ENCODE measurements at places on chromosomes 7 and 10.

DNA sequence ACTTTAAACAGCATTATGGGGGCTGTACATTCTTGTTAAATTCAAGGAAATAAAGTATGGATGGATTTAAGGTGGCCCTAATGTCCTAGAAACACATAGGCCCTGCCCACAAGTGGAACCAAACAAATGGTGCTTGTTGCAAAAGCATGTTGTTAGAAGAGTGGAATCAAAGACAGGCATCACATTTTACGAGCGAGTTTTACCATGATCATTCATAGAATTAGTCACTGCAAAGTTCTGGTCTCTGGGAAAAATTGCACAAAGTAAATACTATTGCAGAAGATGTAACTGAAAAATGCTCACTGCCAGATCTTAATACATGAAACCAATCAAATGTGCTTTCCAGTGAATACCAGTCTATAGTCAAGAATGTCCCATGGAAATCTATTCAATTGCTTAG lies 677.1 kb downstream of the PARD3 start:
- no peak for DNase-seq

DNA sequence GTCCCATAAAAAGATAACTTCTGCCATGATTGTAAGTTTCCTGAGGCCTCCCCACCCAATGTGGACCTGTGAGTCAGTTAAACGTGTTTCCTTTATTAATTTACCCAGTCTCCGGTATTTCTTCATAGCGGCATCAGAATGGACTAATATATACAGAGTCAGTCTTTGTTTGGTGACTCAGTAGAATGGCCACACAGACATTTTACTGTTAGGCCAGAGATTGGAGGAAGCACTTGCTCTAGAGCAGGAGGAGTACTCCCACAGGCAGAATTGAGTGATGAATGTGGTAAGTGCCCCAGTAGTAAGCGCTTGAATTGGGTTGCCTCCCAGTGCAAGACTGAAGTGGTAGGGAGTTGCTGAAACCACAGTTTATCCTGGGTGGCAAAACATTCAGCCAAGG lies 149.5 kb upstream of the SMIM30 start:
- no peak for DNase-seq

- no peak for DNase-seq
Observed at GRCh38 chr10:60480865-60481563, 91.3 kb upstream of the ANK3 start.

DNA sequence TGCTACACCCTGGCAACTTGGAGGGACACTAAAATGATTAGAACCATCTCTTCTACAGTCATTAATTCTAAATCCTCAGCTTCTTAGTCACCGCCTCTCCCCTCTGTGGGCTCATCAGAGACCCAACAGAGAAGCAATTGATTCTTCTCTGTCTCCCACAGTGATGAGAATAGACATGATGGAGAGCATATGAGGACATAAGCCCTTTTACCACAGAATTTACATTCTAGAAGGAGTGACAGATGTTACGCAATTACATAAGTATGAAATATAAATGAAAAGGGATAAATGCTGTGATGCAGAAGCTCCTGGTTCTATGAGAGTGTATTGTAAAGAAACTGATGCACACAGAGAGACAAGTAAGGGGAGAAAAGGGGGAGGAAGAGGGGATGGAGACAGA lies 18.1 kb upstream of the ABCB5 start:
- no peak for DNase-seq

DNA sequence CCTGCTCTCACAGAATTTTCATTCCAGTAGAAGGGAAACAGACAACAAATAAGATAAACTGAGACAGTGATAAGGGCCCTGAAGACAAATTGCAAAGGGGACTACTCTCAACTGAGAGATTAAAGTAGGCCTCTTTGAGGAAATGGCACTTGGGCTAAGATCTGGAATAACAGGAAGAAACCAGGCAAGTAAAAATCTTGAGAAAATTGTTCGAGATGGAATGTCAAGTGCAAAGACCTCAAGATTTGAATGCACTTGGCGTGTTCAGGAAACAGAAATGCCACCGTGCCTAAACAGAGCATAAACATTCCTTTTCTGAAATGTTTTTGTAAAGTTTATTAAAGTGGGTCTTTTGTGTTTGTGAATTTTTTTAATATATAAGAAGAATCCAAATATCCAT lies 10.7 kb downstream of the ARMH3 start:
- DNase-seq, result no peak

DNA sequence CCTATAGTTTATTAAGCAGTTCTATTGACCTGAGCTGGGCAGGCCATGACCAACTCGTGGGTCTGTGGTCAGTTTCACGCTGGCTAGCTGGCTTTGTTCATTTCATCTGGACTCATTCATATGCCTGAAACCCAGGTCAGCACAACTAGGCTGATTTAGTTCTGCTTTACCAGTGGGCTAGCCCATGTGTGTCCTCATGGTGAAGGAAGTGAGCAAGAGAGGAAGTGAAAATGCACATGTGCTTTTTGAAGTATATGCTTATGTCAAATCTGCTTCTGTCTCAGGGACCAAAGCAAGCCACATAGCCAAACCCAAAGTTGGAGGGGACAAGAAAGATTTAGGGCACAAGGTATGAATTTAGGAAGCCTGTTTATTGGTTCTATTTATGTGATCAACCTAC lies 154.5 kb downstream of the RNF133 start:
- no peak for DNase-seq

DNA sequence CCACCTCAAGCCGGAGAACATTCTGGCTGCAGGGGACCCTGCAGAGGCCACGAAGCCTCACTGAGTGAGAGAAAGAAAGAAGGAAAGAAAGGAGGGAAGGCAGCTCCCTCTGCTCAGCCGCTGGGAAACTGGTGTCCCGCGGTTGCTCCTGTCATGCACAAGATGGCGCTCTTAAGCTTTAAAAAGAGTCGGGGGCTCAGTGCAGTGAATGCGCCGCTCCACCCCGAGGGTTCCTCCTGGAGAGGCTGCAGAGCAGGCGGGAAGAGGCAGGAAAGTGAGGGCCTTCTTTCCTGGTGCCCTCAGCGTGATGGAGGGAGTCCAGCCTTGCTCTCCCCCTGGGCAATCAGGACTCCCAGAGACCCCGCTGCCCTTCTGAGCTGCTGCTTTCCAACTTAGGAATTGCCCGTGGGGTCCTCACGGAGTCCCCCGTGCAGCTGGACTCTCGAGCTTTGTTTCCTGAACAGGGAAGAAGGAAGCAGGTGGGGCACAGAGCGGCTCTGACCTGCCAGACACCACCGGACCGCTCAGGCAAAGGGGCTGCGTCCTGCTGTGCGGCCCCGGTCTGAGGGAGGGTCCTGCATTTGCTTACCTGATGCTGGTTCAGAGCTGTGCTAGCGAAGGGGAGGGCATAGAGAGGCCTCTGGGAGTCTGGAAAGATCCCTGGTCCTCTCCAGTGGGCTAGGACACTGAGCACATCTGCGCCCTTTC lies 141.9 kb upstream of the MKI67 start:
- DNase-seq, result no peak

GRCh38 chr10:30352377-30352776 lies 3.3 kb upstream of the MTPAP start:
- no peak for DNase-seq
